Thymus (tissue), 14 donors: ENCODE measurements at places on chromosomes 2 and 18.

DNA sequence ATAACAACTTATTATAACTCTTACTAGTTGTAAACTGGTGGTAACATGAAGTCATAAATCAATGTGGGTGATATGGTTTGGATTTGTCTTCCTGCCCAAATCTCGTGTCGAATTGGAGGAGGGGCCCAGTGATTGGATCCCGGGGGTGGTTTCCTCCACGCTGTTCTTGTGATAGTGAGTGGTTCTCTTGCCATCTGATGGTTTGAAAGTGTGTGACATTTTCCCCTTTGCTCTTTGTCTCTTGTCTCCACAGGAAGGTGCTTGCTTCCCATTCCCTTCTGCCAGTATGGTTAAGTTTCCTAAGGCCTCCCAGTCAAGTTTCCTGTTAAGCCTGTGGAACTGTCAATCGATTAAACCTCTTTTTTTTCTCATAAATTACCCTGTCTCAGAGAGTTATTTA, 321.6 kb downstream of the DSEL start:
- no peak for DNase-seq

DNA sequence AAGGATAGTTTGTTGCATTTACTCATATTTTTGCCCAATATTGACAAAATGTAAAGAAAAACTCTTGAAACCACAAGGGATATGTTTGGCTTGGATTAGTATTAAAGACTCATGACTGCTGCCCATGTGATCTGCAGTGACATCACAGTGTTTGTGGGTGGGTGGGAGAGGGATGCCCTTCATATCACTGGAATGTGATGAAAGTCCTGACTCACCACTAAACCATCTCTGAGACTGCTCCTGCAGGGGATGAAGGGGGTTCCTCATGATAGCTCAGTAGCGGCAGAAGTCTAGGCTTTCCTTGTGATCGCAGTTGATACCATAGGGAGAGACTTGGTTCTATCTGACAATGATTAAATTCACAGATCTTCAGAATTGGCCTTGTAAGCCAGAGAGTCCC, 451.2 kb downstream of the CNTNAP5 start:
- no peak for DNase-seq

- no peak for DNase-seq
These were observed 99.5 kb upstream of the MMADHC start for GRCh38 chr2:149687052-149687427.

DNA sequence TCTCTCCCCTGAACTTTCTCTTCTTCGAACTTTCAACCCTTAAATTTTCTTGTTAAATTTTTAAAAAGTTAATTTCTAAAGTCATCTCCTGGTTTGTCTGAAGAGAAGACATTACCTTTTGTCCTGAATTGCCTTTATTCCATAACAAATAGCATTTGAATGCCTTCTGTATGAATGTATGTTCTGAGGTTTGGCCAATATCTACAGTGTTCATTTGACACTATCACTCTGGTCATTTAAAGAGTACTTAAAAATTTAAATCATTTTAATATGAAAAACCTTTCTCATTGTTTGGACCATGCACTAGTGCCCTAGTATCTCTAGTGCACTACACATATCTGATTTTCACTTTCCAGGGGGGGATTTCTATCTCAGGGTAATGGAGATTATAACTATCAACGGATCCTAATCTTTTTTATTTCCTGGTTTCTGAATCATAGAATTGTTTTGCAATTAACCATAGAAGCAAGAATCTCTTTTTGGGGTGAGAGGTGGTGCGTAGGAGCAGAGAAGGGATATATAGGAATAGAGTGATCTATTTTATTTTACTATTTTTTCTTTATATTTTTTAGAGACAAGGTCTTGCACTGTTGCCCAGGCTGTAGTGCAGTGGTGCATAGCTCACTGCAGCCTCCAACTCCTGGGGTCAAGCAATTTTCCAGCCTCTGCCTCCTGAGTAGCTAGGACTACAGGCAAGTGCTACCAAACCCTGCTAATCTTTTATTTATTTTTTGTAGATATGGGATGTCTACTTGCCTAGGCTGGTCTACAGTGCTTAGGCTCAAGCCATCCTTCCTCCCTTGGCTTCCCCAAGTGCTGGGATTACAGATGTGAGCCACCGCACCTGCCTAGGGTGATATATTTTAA, 25.5 kb downstream of the TANC1 start:
- no peak for DNase-seq

DNA sequence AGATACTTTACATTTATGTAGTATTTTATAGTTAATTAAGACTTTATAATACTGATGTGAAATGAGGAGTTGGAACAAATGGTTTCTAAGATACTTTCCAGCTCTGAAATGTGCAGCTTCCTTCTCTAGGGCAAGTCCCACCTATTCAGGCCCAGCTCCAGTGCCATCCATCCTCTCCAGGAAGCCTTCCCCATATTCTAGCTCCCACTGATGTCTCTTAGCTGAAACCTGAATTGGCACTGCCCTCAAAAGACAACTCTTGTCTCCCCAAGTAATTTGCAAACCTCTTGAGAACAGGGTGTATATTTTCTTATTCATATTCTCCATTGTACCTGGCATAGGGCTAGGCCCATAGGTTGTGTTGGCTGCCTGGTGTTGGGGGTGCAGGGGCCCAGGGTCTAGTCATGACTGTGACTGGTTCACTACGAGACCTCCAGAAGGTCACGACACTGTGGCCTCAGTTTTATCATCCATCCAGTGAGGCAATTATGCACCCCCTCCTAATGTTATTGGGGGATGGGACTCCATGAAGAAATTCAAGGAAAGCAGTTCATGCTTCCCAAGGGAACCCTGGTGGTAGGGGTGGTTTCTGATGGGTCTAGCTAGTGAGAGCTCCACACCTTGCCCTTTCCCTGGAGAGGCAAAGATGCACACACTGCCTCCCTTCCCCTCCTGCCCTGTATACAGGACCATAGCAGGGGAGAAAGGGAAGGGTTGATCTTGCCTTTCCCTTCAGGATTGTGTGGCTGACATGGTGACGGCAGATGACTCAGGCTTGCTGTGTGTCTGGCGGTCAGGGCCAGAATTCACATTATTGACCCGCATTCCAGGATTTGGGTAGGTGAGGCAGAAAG, 2.8 kb downstream of the WDR54 start:
- no peak for DNase-seq

GRCh38 chr2:173858291-173858731, 106.9 kb downstream of the SP3 start:
- DNase-seq: no peak

DNA sequence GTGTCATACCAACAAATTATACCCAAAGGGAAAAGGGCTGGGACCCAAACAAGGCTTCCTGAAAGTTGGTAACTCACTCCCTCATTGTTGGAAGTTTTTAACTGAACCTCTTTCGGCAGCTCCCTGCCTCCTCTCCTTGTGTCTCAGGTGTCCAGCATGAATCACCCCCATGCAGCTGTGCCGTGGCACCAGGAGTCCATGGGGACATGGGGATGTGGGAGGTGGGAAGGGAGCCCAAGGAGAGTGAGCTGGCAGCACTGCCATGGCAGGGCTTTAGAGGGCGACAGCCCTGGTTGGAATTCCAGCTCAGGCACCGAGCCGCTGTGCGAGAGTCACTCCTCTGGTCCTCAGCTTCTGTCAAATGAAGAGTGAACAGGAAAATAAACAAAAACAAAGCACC, 12.5 kb upstream of the GYPC start:
- DNase-seq: no peak

GRCh38 chr2:239285932-239286230, 114.9 kb downstream of the HDAC4 start:
- no peak for DNase-seq

DNA sequence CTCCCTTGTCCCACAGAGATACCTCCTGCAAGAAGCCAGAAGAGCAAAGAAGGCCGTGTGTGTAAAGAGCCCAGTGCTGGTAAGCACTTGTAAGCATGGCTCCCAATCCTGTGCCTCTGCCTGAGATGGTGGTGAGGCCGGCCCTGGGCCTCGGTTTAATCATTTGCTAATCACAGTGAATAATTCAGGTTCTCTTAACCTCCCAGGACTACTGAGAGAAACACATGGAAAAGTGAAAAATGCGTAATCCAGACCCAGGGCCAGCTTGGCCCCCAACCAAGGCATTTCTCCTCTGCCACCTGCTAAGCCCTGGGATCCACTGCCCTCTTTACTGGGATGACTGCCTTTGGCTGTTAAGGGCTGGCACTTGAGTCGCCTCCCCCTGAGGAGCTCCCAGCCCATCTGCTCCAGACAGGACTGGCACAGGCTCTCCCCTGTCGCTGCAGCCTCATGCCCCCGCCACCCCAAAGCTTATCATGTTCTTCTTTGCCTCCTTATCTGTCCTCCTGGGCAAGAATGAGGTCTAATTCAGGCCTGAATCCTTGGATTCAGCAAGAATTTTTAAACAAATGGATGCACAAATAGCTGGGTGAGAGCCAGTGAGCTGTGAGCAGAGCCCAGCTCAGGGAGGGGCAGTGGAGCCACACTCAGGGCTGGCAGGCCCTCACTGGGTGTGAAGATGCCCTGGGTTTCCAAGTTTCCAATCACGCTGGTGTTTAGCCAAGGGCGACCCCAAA, 193.9 kb upstream of the HS6ST1 start:
- no peak for DNase-seq

DNA sequence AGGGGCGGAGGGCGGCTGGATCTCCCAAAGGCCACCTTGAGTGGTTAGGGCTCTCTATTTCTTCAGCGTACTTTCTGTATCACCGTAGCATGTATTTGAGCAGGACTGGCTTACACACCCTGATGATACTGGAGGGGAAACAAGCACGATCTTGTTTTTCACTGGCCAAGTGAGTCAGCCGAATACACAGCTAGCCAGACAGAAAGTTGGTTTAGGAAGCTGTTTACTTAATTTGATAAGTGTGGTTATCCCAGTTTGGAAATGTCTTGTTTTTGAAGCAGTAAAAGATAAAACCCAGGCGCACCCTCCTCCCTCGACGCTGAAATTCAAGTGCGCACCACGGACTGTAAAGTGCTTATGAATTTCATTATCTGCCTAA, 582 bp downstream of the RIOK3 start:
- DNase-seq: peak; percentile 46

DNA sequence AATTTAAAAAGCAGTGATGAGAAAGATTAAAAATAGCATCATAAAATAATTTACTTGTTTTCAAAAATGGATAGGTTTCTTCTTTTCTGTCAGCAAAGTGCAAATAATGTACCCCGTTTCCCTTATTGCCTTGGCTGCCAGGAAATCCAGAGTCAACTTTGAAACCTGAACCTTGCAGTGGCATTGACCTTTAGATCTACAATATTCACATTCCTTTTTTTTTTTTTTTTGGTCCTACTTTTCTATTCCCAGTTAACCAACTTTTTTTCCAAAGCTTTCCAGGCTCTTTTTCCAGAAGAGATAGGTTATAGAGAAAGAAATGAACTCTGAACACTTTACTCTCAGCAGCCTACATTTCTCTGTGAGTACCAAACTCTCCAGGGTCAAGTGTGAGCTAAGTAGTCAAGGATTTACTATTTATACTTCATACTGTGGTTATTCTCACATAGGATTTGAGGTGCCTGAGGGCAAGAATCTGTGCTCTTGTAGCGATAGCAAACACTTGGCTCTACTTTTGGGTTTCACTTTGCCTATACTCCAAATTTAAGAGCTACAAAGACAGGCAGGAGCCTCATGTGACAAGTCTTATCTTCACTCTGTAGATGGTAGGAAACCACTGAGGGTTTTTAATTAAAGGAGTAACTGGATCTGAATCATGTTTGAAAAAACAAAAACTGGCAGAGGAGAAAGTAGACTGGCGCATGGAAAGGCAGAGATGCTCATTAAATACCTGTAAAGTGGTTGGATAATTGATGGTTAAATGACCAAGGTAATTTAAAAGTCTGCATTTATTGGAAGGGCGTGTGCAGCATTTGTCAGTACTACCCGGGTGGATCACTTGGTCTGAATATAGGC, 63.2 kb upstream of the TMEM17 start:
- DNase-seq: no peak

- DNase-seq: peak; percentile 65
These were observed 53.4 kb downstream of the THADA start for GRCh38 chr2:43542285-43542933.

GRCh38 chr2:113847144-113847543, 42.7 kb upstream of the ACTR3 start:
- DNase-seq: no peak

DNA sequence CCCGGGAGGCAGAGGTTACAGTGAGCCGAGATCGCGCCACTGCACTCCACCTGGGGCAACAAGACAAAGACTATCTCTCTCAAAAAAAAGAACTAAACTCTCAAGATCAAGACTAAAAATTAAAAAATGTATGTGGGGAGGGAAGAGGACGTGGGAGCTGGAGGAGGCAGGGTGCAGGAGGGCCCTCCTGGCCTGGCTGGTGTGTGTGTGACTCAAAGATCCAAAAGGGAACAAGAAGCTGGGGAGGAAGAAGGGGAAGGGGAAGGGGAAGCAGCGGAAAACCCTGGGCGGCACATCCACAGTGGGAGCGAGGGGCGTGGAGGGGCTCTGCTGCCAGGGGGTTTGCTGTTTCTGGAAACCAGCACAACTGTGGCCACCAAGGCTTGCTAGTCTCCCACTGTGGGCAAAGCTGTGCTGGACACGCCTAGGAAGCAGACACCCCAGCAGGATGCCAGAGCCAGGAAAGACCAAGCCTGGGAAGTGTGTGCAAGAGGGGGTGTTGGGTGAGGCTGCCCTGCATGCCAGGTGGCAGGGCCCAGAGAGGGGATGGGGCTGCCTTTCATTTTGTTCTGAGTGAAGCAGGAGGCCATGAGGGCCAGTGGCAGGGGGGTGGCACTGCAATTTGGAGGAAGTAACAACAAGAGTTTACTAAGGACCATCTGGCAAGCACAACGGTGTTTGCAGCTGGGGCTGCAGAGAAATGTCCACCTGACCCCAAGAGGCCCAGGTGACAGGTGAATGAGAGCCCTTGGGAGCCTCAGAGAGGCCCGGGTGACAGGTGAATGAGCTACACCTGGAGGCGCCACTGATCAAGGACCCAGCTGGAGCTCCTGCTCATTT, 44.5 kb downstream of the ANO7 start:
- DNase-seq: no peak

GRCh38 chr2:42230891-42231290, 61.7 kb downstream of the EML4 start:
- no peak for DNase-seq

DNA sequence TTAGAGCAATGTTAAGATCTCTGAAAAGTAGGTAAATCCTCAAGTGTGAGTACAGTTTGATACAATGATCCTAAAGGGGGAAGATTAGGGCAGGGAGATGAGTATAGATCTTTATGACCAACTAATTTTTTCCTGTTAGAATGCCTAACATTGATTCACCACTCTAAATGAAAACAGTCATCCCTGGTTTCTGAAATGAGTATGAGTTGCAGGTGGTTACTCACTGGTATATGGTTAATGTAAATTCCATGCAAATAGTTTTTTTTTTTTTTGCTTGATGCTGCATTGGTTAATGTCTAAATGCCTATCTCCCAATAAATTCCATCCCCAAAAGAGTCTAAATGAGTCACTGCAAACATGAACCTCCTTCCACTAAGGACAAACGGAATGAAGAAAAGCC, 55.0 kb upstream of the SERPINB2 start:
- DNase-seq: no peak

DNA sequence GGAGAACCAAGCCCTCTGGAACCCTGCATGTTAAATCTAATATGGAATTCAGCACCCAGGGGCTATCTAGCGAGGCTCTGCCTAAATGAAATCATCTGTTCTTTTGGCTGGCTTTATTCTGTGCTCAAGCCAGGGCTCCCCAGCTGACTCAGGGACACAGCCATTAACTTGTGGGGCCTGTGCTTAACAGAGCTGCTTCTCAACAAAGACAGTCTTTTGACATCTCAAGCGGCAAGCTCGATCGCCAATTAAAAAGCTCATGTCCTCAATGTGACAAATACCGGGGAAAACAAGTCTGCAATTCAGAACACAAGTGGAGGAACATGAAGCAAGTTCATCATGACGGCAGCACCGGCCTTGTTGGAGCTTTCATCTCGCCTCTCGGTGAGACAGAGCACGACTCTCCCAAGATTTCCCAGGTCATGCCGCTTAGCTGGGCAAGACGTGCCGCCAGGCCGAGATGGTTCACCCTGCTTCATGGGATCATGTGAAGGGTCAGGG, 64.9 kb downstream of the KLHL29 start:
- no peak for DNase-seq
